ENCODE measurements at places on chromosomes 2 and 18.

- no peak for DNase-seq
These were observed 300.3 kb upstream of the MGAT5 start for GRCh38 chr2:133953524-133953923.

DNA sequence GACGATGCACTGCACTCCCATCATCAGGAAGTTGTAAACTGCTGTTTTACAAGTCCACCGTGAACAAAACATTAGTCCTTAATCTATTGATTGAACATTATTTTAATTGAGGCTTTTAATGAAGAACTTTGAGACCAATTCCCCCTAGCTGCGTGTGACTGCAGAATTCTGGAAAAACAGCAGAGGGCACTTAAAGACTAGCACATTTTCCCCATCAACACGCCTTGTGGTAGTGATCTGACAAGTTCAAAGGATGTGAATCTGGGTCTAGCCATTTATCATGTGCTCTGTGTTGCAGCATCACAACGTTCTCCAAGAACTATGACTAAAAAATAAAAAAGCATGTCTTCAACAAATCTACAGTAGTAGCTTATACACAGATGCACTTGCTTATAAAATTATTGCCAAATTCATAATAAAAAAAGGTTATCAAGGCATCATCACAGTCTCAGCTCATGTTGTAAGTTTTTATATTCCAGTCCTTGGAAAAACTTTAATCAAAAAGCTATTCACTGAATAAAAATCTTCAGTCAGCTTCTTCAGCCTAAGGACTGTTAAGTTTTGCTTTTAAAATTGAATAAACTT, 35.8 kb downstream of the SKOR2 start:
- peak; percentile 27 for DNase-seq

DNA sequence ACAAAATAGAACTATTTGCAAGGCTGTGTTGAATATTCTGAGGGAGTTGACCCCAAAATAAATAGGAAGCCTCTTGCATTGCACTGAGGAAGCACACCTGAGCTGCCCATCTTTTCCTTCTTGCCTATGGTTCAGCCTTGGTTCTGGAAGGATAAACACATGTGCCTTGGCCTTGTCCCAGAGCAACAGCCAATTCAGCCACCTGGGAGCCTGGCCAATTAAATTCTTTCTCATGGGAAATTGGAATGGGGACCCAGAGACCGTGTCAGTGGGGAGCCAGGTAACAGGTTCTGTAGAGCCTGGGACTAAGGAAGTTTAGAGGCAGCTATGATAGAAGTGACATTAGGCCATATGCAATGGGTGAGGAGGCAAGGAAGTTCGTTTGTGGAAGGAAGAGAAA, 99.6 kb downstream of the KLF7 start:
- no peak for DNase-seq

- DNase-seq: peak; percentile 16
These were observed 32.2 kb downstream of the QPCT start for GRCh38 chr2:37376421-37377186.

GRCh38 chr2:61763605-61764034, 90.2 kb downstream of the FAM161A start:
- DNase-seq: peak; percentile 53

GRCh38 chr18:56258178-56258577, 380.2 kb downstream of the TXNL1 start:
- DNase-seq: no peak

GRCh38 chr2:144511937-144512336, 8.0 kb downstream of the ZEB2 start:
- peak; percentile 66 for DNase-seq

DNA sequence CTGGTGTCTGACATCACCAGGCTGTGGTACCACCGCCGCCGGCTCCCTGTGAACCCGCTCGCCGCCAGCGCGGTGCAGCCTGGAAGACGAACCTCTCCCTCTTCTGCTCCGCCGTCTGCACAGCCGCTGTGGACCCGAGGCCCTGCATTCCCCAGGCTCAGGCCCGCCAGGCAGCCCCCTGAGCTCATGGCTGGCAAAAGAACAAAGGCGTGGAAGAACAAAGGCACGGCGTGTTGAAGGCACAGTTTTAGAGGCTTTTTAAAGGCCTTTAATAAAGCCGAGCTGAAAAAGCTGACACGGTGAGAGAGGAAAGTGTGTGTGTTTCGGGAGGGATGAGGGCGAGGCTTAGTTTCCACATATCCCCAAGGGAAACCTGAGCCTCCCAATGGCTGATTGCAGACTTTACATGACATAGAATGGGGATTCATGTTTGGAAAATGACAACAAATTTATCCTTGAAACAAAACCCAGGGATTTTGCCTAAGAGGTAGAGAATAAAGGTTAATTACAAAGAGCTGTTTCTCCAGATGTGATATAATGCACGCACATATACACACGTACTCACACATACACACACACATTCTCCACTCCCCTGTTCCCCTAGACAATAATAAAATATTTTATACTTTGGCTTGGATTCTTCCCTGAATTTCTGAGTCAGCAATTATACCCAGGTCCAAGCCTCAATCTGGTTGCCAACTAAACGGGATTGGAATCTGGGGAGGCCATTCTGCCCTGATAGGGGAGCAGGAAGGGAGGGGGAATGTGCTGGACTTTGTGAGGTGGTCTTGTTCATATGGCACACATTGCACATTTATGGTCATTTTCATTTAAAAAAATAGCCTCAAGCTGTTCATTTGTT, 39.7 kb downstream of the RFX8 start:
- DNase-seq: peak; percentile 68

- DNase-seq: no peak
These were observed 10.4 kb downstream of the ST8SIA3 start for GRCh38 chr18:57362714-57363113.

DNA sequence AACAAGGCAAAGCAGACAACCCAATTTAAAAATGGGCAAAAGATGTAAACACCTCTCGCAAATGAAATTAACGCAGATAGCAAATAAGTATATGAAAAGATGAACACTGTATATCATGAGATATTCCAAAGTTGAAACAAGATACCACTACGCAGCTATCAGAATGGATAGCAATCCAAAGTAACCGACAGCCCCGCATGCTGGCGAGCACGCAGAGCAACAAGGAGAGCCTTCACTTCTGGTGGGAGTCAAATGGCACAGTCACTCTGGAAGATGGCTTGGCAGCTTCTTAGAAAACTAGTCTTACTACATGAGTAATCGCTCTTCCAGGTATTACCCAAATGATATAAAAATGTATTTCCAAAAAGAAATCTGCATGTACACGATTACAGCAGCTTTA, 1.4 kb downstream of the NDUFA10 start:
- peak; percentile 21 for DNase-seq

GRCh38 chr2:18849841-18850578, 260.6 kb upstream of the NT5C1B start:
- DNase-seq: no peak

DNA sequence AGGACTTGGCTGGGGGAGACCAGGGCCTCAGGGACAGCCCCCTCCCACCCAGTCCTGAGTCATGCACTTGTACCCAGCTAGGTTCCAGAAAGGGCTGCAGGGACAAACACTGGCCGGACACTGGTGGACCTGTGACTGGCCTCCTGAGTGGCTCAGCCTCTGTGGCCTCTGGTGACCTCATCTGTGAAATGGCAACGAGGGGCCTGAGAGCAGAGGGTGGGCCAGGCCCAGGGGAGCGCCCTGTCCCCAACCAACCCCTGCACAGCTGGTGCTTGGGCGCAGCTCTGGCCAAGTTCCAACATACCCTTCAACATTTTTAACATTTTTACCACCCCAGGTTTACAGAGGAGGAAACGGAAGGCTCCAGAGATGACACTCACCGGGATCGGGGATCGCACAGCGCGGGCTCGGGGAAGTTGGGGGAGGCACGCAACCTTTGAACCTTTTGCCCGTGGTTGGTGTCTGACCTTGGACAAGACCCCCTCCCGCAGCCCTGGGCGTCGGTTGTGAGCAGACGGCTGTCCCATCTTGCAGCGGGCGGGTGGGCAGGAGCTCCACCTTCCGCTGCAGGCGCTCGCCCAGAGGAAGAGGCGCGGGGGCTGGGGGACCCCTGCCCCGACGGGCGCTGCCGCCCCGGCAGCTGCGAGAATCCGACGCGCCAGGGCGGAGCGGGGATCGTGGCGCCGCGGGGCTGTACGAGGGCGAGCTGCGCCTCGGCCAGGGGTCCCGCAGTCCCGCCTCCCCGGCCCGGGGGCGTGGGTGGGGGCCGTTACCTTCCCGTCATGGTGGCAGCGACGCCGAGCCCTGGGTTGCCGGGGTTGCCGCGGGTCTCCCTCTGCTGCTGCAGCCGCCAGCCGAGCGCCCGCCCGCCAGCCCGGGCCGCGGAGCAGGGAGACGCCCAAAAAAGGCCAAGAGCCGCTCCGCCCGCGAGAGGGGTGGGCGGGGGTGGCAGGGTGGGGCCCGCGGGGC, 805 bp downstream of the LIMS2 start:
- peak; percentile 52 for DNase-seq

GRCh38 chr2:232761301-232761907, 15.0 kb downstream of the KCNJ13 start:
- peak; percentile 57 for DNase-seq

DNA sequence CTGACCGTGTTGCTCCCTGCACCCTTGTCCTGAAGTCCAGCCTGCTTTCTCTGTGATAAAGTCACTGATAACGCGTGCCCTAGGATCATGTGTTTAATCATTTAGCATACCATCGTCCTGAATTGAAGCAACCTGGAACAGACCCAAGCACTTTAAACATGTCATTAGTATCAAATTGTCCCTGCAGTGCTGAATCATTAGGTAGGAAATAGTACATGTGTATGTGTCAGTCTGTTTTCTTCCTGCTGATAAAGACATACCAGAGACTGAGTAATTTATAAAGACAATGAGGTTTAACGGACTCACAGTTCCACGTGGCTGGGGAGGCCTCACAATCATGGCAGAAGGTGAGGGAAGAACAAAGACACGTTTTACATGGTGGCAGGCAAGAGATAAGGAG, 2.8 kb downstream of the ASB18 start:
- DNase-seq: no peak

- DNase-seq: no peak
These were observed 11.3 kb downstream of the OSR1 start for GRCh38 chr2:19346983-19347618.

GRCh38 chr2:215420471-215420935, 15.4 kb downstream of the FN1 start:
- DNase-seq: no peak

DNA sequence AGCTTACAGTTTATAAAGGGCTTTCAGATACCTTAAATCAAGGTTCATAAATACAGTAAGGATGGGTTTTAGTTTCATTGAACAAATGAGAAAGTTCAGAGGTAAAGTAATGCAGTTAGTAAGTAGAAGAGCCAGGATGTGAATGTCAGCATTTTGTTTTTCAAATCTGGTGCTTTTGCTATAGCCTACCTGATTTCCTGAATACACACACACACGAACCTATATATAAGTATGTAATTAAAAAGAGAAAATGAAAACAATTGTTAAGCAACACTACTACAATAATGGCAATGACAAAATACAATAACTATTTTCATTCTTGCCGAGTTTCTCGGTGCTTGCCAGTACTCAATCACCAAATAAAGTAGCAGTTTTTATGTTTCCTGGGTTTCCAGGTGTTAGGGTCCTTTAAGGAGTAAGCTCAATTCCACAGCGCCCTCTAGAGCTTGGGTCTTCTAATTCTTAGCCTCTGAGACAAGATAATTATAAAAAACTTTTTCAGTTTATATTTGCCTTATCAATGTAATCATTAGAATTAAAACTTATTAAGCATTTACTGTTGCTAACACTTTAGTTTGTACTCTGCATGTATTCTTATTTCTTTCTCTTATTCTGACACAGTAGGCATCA, 512.9 kb upstream of the ACVR2A start:
- DNase-seq: peak; percentile 69

DNA sequence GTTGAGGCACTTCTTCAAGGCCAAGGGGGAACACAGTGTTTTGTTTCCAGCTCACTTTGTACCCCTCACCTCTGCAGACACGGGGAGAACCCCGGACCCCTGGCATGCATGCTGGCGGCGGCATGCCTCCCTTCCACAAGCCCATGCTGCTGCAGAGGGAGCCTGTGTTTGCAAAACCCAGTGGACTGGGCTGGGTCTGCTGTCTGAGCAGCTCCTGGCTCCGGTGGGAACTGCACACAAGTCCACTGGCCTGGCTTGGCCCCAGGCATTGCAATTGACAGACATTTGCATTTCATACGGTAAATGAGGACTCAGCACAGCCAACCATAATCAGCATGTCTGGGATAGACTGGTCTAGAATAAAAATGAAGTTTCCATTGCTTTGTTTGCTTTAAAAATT, 62.4 kb downstream of the RALBP1 start:
- DNase-seq: no peak

- DNase-seq: peak; percentile 57
These were observed 457.7 kb downstream of the CBLN2 start for GRCh38 chr18:72086421-72086820.

DNA sequence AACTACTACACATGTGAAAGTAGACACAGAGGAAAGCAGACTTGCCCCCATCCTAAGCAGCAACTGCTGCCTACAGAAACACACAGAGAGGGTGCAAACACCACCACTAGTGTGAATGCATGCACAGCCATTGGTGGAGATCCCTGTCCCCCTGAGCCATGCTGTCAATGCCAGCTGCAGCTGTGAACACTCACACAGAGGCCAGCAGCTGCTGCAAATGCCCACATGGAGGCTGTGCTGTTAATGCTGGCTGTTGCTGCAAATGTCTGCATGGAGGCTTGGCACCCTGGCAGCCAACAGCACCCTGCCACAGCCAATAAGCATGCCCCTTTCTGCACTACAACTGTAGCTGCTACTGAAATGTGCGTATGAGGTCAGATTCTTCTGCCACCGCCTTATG, 355.0 kb downstream of the LNPK start:
- DNase-seq: no peak

DNA sequence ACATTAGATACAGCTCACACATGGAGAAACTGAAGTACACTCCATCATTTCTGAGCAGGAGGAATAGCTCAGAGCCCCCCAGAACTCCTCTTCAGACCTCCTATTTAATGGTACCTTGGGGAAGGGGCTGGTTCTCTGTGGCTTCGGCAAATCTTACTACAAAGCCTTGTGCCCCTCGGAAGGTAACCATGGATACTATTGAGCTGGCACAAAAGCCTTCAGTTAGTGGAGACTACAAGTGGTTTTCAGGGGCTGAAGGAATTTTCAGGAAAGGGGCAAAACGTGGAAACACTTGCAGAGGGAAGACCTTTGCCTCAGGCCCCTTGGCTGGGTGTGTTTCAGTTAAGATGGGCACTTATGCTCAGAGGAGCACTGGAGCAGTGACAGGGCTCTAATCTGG, 1.1 kb upstream of the FAM237A start:
- DNase-seq: no peak
